ENCODE measurements at places on chromosomes 2 and 18.

- DNase-seq = no peak
Observed at GRCh38 chr2:71544919-71545571, 91.7 kb downstream of the DYSF start.

GRCh38 chr2:29949042-29949441, 27.7 kb upstream of the ALK start:
- DNase-seq = no peak

DNA sequence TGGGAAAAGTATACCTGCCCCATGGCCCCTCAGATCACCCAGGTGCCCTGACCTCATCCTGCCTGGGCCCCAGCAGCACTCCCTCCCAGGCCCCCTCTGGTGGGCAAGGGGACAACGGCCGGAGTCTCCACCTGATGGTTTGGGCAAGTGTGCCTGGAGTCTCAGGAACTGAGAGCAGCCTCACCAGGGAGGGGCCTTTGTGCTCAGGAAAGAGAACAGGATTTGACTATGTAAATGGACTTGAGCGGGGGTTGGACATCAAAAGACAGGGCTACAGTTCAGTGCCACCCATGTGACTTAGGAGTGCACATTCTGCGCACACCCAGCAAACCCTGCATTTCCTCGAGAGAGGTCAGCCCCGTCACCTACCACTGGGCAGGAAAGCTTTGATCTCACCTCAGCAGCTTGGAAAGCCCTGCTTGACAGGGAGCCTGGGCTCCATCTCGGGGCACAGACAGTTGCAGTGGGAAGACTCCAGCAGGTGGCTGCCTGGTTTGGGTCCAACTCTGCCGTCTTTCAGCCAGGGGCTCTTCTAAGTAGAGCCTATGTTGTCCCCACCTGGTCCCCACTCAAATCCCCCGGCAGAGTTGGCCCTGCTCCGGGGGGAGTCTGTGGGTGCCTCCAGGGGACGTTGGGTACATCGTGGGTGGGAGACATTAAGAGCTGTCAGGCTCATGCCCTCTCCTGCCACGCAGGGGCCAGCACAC, 3.3 kb downstream of the INPP5D start:
- DNase-seq = no peak

- no peak for DNase-seq
Observed at GRCh38 chr2:129673234-129673633, 306.2 kb upstream of the RAB6C start.

GRCh38 chr18:21181766-21182165, 60.3 kb upstream of the GREB1L start:
- DNase-seq = no peak

DNA sequence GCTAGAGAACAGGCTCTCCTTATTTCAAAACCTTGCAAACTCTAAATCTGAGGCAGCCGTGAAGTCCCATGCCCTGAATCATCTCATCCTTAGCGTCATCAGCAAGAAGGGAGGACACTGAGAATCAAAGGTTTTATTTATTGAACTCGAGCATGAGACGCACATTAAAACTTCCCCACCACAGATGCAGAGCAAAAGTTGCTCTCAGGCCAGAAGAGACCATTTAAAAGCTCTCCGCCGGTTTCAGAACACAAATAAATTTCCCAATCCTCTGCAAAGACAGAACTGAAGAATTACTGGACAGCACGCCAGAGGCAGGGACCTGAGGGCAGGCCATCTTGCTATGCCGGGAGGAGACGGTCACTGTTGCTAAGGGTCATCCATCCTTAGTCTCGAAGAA, 1.3 kb downstream of the AMMECR1L start:
- DNase-seq = no peak

DNA sequence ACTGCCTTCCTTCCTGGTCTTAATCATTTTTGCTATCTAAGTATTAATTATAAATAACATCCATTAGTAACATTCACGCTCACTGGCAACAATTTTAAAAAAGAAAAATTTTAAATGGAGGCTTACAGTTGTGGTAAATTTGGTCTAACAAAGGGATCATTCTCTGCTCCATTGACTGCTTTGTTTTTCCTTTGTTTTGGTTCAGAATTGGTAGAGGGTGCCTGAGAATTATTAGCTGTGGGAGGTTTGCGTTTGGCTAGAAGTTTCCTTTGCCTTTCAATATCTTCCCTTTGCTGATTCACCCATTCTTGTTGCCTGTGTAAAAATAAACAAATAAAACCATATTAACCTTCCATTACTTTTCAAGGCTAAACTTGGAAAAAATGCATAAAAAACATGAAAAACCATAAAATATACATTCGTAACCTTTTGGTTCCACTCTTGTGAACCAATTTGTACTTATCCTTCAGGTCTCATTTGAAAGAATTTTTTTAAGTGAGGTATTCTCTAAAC, 114.6 kb downstream of the TLK1 start:
- no peak for DNase-seq

DNA sequence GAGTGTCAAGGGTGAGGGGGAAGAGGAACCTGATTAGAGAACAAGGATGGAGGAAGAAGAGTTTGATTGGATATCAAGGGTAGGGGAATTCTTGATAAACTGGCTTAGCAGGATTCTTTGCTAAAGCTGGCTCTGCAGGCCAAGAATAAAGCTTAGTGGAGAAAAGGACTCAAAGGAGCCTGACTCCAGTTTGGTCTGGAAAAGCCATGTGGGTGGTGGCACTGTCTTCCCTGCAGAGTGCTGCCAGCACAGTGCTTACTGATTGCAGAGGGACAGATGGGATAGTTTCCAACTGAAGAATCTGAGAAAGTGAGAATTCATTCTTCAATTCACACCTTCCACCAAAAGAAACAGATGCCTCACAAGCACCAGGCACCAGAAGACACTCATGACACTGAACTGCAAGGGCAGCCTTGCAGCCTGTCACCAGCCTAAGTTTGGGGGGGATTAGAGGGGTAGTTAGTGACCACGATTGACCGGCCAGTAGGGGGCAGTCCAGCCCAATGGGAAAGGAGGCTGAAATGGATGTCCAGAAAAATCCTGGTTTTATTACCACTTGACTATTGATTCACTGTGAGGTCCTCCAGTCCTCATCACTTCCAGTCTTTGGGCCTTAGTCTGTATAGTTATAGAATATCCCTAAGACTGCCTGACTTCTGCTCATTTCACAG, 334.5 kb downstream of the SMAD2 start:
- DNase-seq = no peak

GRCh38 chr2:207265332-207265731, 99.6 kb upstream of the KLF7 start:
- no peak for DNase-seq

GRCh38 chr18:49285627-49286026, 174.8 kb downstream of the DYM start:
- no peak for DNase-seq

- no peak for DNase-seq
Observed at GRCh38 chr2:129912066-129912820, 67.2 kb upstream of the RAB6C start.

DNA sequence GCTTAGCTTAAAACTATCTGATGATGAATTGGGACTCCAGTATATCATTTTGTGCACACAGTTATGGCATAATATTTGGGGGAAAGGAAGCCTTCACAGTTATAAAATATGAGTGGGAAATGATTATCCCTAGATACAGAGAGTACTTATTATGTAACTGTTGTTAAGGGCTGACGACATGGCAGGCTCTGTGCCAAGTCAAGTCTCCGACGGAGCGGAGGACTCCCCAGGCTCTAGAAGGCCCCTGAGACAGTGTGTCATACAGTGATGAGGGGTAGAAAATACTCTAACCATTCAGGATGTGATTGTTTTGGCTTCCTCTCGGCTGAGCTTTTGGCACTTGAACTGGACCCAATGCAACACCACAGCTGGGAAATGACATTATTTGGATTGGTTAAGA, 211.8 kb downstream of the SLC8A1 start:
- no peak for DNase-seq

GRCh38 chr2:159591221-159591620, 25.1 kb downstream of the BAZ2B start:
- no peak for DNase-seq

DNA sequence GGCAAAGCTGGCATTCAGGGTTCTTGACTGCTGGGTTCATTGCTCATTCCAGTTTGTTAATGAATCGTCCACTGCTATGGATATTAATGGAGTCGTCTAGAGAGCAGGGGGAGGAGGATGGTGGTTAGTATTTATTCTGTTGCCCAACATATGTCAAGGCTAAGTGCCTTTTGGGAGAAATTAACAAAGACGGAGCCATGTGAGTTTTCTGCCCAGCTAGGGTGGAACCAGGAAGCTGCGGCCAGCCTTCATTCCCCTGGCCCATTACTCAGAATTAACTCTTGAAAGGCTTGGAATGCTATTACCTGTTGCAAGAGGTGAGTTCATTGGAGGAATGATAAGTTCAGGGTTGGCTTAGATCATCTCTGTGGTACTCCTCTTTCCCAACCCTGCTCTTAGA, 19.3 kb downstream of the IGFBP2 start:
- no peak for DNase-seq

- no peak for DNase-seq
Observed at GRCh38 chr2:144489315-144489916, 30.5 kb downstream of the ZEB2 start.

GRCh38 chr2:124919296-124919695, 894.2 kb downstream of the CNTNAP5 start:
- no peak for DNase-seq

GRCh38 chr2:15561574-15562344, 625 bp upstream of the NBAS start:
- DNase-seq = peak; percentile 94

- no peak for DNase-seq
Observed at GRCh38 chr2:178871536-178871935, 64.3 kb upstream of the TTN start.

- no peak for DNase-seq
Observed at GRCh38 chr18:34339155-34339554, 114.4 kb upstream of the NOL4 start.

- DNase-seq = no peak
Observed at GRCh38 chr2:113840518-113840917, 49.4 kb upstream of the ACTR3 start.

- no peak for DNase-seq
Observed at GRCh38 chr2:235032949-235033348, 81.1 kb downstream of the SH3BP4 start.

DNA sequence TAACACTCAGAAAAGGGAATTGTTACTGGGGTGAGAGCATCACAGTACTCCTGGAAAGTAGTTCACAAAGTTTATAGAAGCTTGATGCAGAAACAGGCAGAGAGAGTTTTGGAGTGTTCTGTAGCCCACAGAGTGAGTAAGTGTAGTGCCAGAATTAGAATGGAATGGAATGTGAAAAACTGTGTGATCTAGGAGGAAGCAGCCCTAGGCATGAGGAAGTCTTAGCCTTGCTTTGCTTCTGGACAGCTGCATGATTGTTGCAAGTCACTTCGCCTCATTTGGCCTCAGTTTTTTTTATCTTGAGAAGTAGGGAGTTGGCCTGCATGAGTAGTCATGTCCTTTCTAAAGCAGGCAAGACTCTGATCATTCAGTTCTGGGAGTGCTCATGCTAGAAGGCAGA, 10.9 kb downstream of the SERPINB12 start:
- no peak for DNase-seq

GRCh38 chr2:231359441-231359840, 36.1 kb upstream of the B3GNT7 start:
- no peak for DNase-seq

DNA sequence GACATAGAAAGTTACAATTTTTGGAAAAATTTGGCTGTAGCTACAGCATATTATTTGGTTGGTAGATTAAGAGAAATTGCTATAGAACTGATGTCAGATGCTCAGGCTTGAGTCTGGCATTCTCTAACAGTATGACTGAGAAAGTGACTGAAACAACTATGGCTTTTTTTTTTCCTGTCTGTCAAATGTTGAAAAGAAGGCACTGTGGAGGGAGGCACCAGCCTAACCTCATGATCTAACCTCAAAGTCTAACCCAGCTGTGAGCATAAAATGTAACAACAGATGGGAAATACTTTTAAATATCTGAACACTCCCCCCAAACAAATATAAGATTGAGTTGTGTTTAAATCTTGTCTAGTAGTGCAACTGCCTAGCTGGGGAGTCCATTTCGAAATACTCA, 629.1 kb downstream of the LRP1B start:
- no peak for DNase-seq

DNA sequence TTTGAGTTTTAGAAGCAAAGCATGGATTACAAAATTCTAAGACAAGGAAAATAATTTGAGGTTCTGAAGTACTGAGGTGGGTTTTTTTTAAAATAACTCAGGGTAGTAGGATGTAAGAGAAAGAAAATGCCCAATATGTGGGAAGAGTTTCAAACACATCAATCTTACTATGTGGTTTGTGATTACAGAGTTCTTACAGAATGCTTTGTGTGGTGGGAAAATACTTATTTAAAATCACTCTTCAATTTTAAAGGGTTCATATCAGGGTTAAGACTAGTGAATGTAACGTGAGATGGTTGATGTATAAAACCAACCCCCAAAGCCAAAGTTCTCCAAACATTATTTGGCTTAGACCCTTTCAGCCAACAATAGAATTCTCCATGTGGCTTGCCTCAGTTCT, 173.5 kb downstream of the UBE2E3 start:
- no peak for DNase-seq

- DNase-seq = no peak
Observed at GRCh38 chr2:239778042-239778851, 246.9 kb downstream of the NDUFA10 start.

GRCh38 chr2:3466966-3467365, 52.4 kb downstream of the ADI1 start:
- no peak for DNase-seq

- no peak for DNase-seq
Observed at GRCh38 chr18:58687871-58688308, 16.6 kb downstream of the MALT1 start.

- no peak for DNase-seq
Observed at GRCh38 chr2:167510071-167510759, 621.9 kb downstream of the XIRP2 start.

- DNase-seq = no peak
Observed at GRCh38 chr2:4502230-4502843, 799.0 kb downstream of the DCDC2C start.

DNA sequence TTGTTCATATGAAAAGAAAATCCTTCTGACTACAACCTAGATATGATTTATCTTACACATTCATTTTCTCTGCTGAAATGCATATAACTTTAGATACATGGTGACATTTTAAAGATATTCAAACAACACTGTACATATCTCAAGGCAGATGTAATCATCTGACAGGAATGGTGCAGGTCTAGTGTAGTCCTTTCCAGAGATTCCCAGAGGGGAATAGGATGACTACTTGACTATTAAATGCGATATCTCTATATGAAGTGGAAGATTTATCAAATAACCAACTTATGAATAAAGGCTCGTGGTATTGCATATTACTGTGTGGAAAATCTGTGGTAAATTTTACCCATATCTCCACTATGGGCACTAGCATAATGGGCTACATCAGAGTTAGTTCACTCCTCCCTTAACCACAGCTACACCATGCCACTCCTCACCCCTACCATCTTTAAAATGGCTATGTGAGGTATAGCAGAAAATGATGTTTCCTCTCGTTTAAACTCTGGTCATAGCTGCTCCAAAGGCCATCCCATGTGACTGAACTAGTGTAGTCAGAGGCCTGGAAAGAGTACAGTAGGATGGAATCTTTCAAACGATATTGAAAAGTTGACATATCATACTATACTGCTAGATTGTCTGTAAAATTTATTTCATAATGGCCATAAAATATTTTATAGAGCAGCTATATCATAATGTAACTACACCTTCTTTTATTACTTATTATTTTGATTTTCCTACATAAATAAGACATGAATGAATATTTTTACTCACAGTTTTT, 9.1 kb upstream of the ITPRID2 start:
- no peak for DNase-seq

- DNase-seq = no peak
Observed at GRCh38 chr2:216492597-216493333, 5.9 kb upstream of the RPL37A start.

All from NCI-H187 (cell line).